ENCODE measurements at places on chromosomes 3 and 15.
A peak's percentile ranks its signal among the peaks of the same experiment; 100 is the strongest.

DNA sequence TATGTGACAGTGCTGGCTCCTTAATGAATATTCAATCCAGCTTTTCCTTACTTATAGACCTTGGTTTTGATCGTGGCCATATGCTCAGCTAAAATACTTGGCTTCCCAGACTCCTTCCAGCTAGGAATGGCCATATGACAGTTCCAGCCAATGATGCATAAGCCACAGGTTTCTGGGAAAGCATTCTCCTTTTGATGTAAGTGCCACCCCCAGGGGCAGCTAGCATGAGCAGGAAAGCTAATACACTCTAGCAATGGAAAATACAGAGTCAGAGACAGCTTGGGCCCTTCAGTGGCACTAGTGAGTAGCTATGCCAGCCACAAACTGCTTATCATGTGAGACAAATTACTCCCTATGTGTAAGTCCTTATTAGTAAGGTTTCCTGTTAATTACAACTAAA lies 26.7 kb downstream of the TBC1D2B start:
- peak; percentile 60 for DNase-seq

DNA sequence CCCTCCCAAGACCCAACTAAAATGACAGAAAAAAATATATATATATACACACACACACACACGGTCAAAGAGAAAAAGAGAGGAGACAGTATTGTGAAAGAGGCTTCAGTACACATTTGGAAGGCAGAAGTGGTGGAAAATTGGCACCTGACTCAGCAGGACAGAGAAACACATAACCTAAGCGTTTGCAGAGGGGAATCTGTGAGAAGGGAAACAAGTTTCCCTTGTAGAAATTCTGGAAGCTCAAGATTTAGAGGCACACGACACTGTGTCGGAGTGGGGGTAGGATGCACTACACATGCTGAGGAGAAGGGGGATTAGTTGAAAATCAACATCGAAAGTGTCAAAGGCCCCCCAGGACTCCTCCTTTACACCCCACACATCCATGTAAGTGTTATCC lies 53.1 kb downstream of the PAK2 start:
- no peak for DNase-seq

GRCh38 chr3:62605413-62606068 lies 232.2 kb upstream of the FEZF2 start:
- DNase-seq = no peak

- DNase-seq = no peak
Observed at GRCh38 chr3:117553461-117553860, 843.9 kb downstream of the TUSC7 start.

GRCh38 chr3:42957573-42957972 lies 21.5 kb upstream of the GASK1A start:
- DNase-seq = no peak

- no peak for DNase-seq
Observed at GRCh38 chr3:42020684-42021307, 58.9 kb upstream of the ULK4 start.

- no peak for DNase-seq
Observed at GRCh38 chr3:122784436-122784835, 9.2 kb downstream of the HSPBAP1 start.

DNA sequence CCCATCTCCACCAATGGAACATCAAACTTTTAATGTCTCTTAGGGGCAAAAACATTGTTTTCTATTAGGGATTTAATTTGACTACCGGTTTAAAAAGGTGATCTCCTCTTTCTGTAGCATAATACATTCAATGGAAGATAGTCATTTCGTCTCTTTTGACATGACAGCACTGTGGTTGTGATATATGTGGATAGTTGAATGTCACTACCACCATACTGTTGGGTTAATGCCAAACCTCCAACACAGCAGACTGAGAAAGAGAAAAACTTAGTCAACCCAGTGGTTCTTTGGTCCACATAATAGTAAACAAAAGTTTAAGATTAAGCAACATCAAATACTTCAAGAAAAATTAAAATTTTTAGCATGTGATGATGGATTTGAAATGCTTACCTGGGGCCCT lies 530.4 kb downstream of the AGBL1 start:
- no peak for DNase-seq

All from Jurkat, Clone E6-1 (cell line).